HEK293T (cell line): ENCODE measurements at places on chromosomes 2 and 18.
A peak's percentile ranks its signal among the peaks of the same experiment; 100 is the strongest.

DNA sequence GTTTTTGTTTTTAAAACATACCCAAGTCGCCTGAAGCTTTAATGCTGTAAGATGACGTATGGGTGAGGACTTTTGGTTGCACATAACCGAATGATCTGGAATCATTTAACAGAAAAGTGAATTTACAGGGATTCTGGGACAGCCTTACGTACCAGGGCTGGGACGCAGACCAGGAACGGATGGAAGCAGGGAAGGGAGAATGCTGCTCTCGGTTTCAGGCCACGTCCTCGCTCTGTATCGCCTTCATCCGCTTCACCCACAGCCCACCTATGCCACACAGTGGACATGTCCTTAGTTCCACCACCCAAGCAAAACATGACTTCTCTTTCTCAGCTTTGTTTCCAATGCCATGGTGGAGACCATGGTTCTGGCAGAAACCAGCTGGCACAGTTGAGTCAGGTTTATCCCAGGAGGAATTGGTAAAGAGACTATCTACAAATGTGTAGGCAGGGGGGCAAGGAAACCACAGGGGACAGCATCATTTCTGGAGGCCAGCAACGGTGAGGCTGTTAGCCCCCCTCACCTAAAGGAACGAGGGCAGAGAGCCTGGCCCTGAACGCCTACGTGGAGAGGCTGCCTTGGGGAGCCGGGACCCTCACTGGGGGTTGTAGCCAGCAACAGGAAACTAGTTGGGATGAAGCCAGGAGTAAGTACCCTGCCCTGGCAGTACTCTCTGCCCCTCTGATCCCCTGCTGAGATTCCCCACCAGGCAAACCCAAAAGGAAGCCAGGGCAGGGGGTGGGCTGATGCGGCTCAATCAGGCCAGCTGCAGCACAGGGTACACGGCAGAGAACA is 132.5 kb downstream of the NDUFA10 start:
- DNase-seq = no peak

DNA sequence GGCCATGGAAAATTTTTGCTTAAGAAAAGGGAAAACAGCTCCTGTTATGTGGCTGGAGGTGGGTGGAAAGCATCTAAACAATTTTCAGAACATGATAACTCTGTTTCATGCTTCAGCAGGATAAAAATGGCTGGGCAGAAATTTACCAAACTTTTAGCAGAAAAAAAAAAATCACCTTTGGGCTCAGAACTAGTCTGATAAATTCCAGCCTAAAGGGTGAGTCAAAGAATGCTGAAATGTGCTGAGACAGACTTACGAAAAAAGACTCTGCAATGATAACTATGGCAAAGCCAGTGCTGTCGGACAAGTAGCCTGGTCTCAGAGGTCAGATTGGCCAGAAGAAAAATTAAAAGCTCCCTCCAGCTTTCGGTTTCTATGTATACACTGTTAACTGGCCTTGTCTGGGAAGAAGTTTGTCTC is 123.6 kb downstream of the LRATD1 start:
- no peak for DNase-seq

DNA sequence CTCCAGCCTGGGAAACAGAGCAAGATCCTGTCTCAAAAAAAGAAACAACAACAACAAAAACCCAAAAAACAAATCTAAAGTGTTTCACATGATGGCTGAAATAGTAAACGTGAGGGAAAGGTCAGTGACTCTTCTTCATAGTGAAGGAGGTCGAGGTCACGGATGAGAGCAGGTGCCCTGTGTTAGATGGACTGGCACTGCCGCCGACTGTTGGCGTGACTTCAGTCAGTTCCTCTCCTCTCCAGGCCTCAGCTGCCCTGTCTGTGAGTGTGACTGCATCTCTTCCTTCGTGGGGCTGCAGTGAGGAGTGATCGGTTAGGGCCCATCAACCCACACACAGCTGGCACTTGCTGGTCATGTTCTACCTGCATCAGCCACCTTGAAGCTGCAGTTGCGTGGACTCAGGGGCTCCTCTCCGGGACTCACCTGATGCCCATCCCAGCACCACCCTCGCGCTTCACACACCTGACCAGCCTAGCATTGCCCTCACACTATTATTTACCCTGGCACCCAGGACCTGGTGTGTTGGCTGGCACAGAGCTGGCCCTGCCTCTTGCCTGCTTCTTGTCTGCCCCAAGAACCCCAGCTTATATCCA is 30.1 kb upstream of the TMEM87B start:
- no peak for DNase-seq

DNA sequence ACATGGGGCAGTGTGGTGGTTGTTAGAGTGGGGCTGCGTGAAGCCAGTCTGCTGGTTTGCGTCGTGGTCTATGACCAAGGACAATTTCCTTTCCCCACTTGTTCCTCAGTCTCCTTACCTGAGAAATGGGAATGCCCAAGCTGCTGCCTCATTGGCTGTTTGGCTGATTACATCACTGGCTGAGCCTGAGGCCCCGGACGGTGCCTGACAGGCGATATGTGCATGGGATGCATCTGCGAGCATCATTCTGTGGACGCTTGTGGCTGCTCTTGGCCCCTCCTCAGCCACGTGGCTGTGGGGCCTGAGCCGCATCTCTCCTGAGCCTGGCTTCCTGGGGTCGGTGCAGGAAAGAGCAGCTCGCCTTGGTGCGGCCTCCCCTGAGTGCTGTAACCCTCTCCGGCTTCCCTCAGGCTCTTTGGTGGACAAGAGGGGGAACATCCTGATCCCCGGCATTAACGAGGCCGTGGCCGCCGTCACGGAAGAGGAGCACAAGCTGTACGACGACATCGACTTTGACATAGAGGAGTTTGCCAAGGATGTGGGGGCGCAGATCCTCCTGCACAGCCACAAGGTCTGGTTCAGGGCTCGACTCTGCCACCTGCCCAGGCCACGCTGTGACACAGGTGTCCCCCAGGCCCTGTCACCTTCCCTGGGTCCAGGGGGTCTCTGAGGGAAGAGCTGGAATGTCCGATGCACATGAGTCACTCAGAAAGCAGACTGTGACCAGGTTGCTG is 17.2 kb downstream of the CNDP2 start:
- DNase-seq = no peak

GRCh38 chr2:145592361-145592760 is 1072.4 kb upstream of the ZEB2 start:
- no peak for DNase-seq

GRCh38 chr2:109318150-109318948 is 189.3 kb downstream of the SH3RF3 start:
- peak; percentile 52 for DNase-seq

- no peak for DNase-seq
Measured at GRCh38 chr2:47595687-47596086, 187.3 kb upstream of the MSH6 start.

DNA sequence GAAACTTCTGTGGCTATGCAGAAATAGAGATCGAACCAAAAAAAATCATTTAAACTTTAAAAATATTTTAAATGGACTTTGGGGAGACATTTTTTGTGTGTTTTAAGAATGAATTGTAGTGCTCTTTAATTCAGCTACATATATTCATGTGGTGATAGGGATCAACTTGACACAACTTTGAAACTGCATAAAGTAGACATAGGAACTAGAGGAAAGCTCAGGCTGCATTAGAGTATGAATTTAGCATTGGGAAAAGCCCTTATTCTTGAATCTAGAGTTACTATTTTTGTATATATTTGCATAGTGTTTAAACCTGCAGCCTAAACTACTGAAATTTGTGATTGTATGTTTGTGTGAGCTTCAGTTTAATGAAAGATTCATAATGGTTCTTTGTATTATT is 78.3 kb downstream of the SLC39A10 start:
- no peak for DNase-seq

DNA sequence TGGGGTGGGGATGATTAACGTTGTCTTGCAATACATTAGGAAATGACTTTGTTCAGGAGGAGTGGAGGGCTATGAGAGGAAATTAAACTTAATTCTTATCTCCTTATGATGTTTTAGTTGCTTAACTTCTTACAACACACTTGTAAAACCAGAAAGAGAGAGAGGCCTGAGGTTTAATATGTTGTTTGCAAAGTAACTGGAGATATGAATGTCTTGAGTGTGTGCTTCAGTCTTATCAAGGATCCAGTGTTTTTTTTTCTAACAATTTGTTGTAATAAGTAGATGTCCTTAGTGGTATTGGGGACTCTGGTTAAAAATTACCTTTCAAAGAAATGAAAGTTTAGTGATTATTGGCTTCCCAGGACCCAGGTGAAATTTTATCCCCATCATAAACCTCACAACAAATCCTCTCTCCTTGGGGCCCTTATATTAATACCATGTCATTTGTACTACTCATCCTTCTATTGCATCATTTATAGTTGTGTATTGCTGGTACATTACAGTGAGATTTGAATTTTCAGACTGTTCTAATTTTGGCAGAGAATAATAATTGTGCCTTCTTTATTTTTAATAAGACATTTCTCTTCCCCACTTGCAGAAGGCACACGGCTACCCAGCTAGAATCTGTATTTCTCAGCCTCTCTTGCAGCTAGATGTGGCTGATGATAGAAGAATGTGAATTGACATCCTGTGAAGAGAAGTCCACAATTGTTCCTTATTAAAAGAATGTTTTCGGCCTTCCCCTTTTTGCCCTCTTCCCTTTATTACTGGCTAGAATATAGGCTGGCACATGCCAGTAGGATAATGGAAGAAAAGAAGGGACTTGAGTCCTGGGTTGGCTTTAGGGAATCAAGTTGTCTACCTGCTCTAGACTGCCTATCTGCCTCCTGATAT is 91.9 kb upstream of the CXCR4 start:
- DNase-seq = no peak

DNA sequence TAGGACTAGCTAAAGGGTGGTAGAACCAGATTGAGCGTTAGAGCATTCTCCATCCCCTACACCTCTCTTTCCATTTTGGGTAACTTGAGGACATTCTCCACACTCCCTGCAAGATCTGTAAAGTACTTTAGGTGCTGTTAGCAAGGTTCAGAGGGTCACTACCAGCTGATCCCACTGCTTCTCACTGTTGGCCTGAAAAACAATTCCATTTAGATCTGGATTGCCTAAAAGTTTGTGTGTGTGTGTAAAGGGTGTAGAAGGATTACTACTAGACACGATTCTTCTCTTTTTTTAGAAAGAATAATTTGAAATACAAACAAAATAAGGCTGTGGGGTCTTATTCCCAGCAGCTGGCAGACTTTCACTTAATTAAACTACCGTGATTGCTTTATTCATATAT is 95.1 kb upstream of the TMEM178A start:
- DNase-seq = no peak

DNA sequence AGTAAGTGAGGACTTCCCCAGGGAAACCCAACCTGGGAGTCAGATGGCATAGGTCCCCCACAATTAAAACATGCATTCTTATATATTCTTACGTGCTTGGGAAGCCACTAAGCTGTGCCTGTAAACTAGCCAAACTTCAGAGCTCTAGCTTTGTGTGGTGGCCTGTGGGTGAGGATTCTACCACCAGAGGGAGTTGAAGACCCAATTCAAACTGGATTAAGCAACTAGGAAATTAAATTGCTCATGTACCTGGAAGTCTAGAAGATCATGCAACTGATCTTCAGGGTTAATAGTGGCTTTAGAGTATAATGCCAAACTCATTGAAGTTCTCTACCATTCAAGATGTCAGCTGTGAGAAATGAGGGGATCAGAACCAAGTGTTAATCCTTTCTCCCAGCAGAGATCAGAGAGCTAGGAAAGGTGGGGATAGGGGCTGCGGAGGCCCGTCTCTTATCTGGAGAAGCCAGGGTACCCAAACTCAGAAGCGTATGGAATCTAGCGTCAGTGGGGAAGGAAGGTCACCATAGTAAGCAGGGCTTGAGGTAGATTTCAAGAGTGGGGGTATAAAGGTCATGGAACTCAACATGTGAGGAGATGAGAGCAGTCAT is 53.2 kb upstream of the CCDC85A start:
- DNase-seq = peak; percentile 41

DNA sequence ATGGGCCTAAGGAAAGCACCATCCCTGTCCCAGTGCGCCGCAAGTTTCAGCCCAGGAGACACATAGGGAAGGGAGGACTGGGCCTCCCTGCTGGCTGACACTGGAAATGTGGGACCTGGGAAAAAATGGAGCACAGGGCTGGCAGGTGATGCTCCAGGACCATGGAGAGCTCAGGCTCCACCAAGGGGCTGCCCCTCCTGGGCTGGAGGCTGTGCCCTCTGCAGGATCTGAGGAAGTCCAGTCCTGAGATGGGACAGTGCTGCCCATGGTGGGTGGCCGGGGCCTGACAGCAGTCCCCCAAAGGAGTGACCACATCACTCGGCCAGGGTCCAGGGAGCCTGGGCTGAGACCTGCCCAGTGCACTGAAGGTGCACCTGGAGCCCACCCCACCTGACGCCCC is 108.6 kb upstream of the TEKT4 start:
- DNase-seq = peak; percentile 9

GRCh38 chr2:240556553-240557100 is 1.2 kb downstream of the ANKMY1 start:
- DNase-seq = peak; percentile 50
